ENCODE measurements at places on chromosomes 12 and 14.

DNA sequence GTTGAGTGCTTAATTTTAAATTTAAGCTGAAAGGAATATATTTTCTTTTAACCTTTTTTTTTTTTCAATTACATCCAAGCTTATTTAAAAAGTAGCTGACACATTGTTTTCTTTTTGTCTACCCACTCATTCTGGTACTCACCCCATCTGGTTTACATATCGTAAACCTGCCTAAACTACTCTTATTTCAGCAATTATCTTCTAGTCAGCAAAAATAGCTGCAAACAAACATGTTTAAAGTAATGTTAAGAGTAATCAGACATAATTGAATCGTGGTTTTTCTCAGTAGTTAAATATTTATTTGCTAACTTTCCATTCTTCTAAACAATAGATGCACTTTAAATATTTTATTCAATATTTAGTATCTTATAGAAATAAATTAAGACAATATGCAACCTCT lies 492.7 kb upstream of the MGAT4C start:
- H3K27ac ChIP-seq, result no peak overlapping the region
- H3K4me1 ChIP-seq, result no peaks in the 10 kb centered on the region
- no peak overlapping the region for H3K4me3 ChIP-seq
- no peaks in the 10 kb centered on the region for H3K27me3 ChIP-seq

GRCh38 chr14:29264865-29265264 lies 498.3 kb downstream of the FOXG1 start:
- no peak overlapping the region for H3K27ac ChIP-seq
- H3K27me3 ChIP-seq, result no peaks in the 10 kb centered on the region
- H3K4me3 ChIP-seq, result no peak overlapping the region
- H3K36me3 ChIP-seq, result no peaks in the 10 kb centered on the region
- no peaks in the 10 kb centered on the region for H3K4me1 ChIP-seq

DNA sequence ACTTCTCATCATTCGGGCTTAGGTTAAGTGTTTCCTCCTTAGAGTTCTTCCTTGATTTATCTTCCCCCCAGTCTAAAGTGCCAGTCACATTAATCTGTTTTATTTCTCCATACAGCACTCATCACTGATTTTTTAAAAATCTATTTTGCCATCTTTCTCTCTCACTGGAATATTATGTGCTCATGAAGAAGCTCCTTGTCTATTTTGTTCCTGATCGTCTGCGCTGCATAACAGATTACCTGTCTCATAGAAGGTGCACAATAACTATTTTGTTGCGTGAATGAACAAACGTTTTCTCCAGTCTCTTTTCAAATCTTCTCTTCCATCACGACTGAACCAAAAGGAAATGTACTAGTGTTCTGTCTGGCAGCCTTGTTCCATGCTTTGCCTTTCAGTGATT lies 2.7 kb downstream of the ERP29 start:
- H3K4me3 ChIP-seq, result peak overlapping the region; percentile 54
- peaks cover 30% of the 10 kb centered on the region for H3K36me3 ChIP-seq
- H3K27ac ChIP-seq, result peak overlapping the region; percentile 57
- DNase-seq, result no peak
- no peaks in the 10 kb centered on the region for H3K27me3 ChIP-seq

GRCh38 chr12:106855221-106855758 lies 80.8 kb downstream of the RIC8B start:
- peaks cover 3% of the 10 kb centered on the region for H3K4me1 ChIP-seq
- no peak for DNase-seq
- H3K4me3 ChIP-seq, result no peak overlapping the region
- H3K27ac ChIP-seq, result no peak overlapping the region
- peaks cover 11% of the 10 kb centered on the region for H3K36me3 ChIP-seq

- peaks cover 3% of the 10 kb centered on the region for H3K36me3 ChIP-seq
- H3K4me3 ChIP-seq, result peak overlapping the region; percentile 81
- peak; percentile 67 for DNase-seq
- H3K27me3 ChIP-seq, result peaks cover 2% of the 10 kb centered on the region
- H3K27ac ChIP-seq, result peak overlapping the region; percentile 94
These were observed 6.4 kb upstream of the TC2N start for GRCh38 chr14:91873471-91874415.

Measured in activated naive CD8-positive, alpha-beta T cell treated with anti-CD3 and anti-CD28 coated beads, Interleukin-2, amount 10 ng/mL, durations not matched to agents 7 days and 5 days (primary cell).